ENCODE measurements at places on chromosomes 12 and 14.

DNA sequence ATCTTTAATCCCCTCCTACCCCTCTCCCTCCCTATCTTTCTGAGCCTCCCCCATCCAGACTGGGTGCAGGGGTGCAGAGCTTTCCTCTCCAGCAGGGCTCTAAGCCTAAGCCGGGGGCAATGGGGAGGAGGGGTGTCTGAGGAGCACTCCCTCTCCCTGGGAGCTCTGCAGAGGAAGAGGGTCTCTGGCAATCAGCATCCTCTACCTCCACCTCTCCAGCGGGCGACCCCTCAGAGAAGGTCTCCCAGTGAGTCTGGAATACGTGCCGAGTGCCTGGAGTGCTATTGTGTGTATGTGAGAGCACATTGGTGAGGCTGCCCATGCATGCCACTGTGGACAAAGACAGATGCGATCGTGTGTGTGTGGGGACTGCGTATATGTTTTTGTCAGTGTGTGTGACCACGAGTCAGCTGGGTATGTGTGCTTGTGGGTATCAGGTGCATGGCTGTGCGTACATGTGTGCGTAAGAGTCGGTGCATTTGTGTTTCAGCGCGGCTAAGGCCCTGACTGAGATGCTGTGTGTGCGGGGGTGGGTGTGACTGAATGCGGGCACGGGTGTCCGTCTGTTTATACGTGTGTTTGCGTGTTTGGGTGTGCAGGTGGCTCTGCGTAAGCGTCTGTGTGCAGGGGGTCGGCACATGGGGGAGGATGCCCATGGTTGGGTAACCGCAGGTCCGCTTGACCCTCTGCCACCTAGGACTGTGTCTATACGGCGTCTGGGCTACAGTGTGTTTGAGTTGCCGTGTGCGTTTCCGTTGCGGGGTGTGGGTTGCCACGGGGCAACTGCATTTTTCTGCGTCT, 905 bp upstream of the DLK1 start:
- DNase-seq, result no peak

DNA sequence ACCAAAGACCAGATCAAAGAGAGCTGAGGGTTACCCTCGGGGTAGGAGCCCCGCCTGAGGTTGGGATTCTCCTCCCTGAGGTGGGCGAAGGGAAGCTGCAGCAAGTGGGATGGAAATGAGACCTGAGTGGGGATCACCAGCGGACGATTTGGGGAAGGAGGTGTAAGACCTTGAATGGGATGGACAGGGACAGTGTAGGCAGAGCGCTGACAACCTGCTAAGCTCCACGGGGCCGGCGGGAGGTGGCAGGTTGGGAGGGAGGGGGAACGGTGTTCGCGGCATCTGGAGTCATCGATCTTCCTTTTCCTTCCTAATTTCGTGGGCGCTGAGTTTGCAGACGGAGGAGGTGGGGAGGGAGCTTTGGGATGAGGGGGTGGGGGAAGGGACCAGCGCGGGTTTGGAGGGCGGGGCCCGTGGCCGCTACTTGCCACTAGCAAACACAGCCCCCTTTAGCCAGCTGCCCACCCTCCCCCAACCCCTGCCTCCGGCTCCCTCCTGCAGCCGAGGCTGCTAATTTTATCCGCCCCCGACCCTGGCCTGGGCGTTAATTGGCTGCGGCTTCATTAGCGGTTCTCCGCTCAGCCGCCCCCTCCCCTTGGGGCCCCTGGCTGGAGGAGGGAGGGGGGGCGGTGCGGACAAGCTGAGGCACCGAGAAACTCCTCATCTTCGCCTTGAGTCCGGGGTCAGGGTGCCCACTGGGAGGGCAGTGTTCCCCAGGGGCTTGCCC, 2.8 kb upstream of the SHMT2 start:
- no peak for DNase-seq

- peak; percentile 71 for DNase-seq
Measured at GRCh38 chr12:110826592-110827200, 20.1 kb upstream of the CCDC63 start.

GRCh38 chr12:3420693-3421092, 70.3 kb upstream of the PRMT8 start:
- no peak for DNase-seq

DNA sequence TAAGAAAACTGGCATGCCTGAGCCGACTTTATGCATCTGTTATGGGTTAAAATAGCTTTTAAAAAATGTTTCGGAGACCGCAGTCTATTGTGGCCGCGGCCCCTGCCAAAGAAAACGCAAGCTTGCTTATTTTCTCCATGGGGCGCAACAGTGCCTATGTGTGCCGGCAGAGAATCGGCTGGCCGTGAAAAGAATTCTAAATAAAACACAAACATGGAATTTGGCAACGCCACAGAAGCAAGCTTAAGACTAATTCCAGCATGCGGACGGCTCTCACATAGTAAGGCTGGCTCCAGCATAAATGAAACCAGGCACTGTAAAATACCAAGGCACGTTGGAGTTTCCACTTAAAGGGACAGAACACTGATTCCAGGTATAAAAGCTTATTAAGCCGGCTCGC, 56.7 kb downstream of the BCL11B start:
- no peak for DNase-seq

- DNase-seq, result no peak
Measured at GRCh38 chr12:97685360-97685759, 222.8 kb downstream of the RMST start.

DNA sequence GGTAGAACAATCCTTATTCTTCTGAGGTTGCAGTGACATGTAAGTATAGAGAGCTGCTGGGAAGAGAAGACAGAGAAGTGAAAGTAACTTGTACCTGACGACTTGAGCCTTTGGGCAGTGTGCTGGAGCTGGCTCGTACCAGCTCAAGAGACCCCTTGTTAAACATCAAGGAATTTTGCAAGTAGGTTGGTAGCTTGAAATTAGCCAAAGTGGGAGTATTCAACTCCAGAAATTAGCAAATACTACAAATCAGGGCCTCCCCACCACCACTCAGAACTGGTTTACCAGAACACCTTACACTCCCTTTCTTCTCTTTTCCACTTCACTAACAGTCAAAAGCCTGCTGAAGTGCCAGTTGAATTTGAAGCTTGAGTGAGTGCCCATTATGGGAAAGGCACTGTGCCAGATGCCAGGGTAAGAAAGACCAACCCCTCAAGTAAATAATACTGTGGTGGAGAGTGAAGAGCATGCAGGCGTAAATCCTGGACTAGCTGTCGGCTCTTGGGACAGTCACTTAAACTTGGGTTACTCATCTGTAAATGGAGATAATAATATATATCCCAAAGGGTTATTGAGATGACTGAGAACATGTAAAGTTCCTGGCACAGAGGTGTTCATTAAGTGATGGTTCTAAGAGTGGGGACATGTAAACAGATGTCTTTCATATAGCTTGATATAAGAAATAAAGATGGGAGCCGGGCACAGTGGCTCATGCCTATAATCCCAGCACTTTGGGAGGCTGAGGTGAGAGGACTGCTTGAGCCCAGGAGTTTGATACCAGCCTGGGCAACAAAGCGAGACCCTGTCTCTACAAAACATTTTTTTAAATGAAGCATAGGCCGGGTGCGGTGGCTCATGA, 27.0 kb upstream of the EID3 start:
- DNase-seq, result no peak

- DNase-seq, result no peak
Measured at GRCh38 chr14:76007852-76008251, 22.3 kb downstream of the IFT43 start.

GRCh38 chr12:3342051-3342450, 149.0 kb upstream of the PRMT8 start:
- DNase-seq, result no peak

GRCh38 chr14:96888593-96888992, 91.4 kb downstream of the VRK1 start:
- DNase-seq, result no peak

DNA sequence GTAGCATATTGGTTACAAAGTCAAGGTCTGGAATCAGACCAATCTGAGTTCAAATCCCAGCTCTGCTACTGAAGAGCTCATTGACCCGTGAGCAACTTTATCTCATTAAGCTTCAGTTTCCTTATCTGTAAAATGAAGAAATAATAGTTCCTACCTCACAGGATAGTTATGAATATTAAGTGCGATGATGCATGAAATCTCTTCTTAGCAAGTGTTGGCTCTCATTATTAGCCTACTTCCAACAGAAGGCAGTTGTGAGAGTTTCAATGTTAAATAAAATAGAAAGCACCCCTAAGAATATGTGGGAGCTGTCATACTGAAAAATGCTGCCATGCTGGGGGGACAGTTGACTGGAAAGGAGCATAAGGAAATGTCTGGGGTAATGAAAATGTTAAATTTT, 39.0 kb upstream of the ITPR2 start:
- DNase-seq, result no peak

DNA sequence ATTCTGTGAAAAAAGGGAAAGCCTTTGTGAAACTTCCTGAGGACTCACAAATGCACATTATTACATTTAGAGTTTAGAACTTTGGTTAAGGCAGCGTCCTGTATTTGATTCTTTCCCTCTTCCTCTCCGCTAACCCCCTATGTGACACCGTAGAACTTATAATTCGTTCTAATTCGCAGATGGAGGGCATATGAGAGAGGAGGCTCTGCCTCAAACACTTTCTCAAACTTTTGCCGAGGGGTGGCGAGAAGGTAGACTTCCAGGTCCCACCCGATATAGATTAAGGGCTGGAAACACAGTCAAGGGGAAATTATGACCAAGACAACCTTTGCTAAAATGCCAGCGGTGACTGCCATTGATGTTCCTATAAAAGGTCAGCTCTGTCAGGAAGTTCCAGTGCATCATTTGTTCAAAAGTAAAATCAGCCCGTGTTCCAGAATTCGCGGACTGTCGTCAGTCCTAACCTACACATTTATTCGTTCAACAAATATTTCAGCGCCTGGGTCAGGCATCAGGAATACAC, 904 bp upstream of the PAPOLA start:
- DNase-seq, result peak; percentile 35

DNA sequence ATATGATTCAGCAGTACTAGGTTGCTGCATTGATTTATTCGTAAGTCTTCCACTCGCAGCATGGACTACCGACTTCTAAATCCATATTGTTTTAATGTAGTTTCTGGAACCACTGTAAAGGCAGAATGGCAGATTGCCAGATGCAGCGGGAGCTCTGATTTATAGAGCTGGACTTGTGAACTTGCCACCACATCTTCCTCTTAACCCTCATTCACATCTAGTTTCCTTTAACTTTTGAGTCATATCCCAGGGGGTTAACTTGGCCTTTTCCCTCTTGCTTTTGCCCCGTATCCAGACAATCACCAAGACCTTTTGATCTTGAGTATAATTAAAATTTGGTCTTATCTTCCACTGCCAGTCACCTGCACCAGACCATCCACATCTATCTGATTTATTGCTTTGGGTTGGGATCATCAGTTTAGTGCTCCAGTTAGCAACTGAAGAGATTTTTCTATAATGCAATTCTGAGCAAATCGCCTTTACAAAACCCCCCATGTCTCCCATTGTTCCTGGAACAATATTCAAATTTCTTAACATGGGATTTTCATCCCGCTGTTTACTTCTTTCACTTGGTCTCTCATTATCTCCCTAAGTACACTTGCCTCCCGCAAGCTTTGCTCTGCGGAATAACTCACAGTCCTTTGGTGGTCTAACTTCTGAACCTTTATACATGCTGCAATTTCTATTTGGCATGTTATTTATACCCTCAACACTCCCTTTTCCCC, 130.5 kb downstream of the ACSS3 start:
- no peak for DNase-seq

DNA sequence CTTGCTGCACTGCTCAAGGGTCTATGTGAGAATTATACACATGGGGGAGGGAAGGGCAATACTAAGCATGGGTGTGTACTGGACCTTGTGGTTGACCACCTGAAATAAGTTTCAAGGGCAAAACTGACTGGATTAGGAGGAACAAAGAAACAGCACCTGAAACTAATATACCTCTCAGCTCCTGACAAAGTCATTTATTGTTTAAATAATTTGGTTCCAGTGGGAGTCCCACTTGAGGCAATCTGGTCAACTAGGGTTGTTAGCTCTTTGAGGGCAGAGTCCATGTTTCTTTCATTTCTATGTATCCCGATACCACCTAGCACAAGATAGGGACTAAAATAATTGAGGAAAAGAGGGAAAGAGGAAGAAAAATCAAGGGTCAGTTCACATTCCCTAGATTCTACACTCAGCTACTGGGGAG, 45.5 kb downstream of the STXBP6 start:
- no peak for DNase-seq

DNA sequence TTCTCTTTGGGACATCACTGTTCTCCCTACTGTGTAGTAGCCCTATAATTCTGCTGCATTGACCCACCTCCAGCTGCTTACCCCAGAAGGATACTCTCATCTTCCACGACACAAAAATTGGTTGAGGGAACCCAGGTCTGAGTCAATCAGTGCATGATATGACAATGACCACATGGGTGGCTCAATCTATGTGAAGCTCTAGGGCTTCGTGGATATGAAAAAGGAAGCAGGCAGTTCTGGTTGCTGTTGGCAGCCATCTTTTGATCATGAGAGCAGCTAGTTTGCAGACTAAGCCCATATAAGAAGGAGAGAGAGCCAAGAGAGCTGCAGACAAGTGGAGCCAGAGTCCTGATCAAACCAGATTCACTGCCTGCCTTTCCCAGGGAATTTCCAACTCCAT, 57.9 kb downstream of the AVPR1A start:
- DNase-seq, result no peak

DNA sequence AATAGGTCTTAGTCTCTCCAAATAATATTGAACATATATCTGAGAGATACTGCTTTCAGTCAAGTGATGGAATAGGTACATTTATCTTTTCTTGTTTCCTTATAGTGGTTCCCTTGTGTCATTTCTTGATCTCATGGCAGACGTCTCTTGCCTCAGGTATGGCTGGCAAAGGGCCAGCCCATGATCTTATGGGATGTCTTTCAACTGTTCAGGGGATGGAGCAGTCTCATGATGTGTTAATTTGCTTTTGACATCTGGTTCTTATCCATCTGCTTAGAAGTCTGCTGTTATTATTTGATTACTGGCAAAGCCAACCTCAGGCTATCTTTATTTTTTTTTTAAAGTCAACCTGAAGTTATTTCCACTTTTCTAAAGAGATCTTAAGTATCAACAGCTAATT, 262.9 kb downstream of the TMEM117 start:
- DNase-seq, result no peak

All from stimulated activated naive CD4-positive, alpha-beta T cell (primary cell).